ENCODE measurements at places on chromosomes 2 and 18.
A peak's percentile ranks its signal among the peaks of the same experiment; 100 is the strongest.

GRCh38 chr18:76979111-76979751, 153.4 kb downstream of the MBP start:
- DNase-seq, result no peak

DNA sequence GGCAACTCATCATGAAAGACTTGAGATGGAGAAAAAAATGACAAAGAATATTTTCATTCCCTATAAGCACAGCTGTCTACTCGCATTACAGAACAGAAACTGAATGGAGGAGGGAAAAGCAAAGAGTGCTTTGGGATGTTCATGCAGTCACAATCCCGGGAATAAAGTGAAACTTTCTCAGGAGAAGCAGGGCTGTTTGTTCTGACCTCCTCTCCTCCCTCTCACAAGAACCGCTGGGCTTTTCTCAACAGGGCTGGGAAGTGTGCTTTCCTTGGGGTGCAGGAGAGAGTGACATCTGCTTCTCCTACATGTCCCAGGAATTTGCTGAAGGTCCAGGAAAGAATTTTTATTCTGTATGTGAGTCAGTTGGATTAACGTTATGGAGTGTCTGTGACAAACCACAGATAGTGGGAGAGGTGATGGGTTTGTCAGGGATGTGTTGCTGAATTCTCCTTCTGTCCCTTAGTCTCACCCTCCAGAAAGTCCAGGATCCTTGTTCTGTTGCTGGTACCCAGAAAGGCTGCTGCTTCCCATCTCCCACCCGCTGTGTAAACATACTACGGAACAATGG, 125.6 kb downstream of the HRH4 start:
- no peak for DNase-seq

DNA sequence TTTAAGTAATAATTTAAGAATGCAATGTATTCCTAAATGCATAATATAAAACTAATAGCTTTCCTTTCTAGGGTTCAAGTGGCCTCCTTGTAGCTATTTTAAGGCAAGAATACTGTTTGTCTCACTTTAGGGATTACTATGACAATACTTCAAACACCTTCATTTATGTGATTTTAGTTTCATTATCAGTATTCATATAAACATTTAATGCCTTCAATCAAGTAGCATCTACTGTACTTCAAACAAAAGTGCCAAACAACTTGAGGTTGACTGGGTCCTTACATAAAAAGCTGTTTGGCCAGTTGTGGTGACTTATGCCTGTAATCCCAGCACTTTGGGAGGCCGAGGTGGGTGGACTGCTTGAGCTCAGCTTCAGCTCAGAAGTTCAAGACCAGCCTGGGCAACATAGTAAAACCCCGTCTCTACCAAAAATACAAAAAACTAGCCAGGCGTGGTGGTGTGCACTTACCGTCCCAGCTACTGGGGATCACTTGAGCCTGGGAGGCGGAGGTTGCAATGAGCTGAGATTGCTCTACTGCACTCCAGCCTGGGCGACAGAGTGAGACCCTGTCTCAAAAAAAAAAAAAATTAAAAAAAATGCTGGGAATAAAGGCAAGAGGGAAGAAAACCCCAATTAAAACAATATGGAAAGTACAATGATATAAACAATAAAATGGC, 9.3 kb downstream of the MEX3C start:
- DNase-seq, result no peak

DNA sequence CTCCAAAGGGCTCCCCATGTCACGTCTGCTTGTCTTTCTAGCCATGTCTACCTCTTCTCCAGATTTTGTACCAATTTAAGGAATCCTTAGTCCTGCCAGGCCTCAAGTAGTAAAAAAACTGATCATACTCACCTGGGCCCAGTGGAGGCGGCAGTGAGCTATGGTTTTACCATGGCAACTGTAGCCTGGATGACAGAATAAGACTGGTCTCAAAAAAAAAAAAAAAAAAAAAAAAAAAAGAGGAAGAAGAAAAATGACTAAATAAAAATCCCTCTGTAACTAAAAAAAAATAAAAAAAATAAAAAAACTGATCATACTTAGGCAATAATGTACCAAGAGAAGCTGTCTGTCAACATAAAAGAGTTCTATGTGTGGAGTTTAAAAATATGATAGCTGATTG, 221.6 kb downstream of the NR4A2 start:
- peak; percentile 21 for DNase-seq

GRCh38 chr2:190185380-190185779, 122.9 kb upstream of the MSTN start:
- no peak for DNase-seq

- no peak for DNase-seq
Observed at GRCh38 chr2:172095146-172095904, 7.4 kb downstream of the DLX2 start.

- DNase-seq, result no peak
Observed at GRCh38 chr2:236083934-236084333, 84.3 kb downstream of the GBX2 start.

GRCh38 chr2:169189132-169189531, 119.8 kb downstream of the DHRS9 start:
- no peak for DNase-seq

GRCh38 chr2:105866216-105867185, 121.8 kb downstream of the NCK2 start:
- no peak for DNase-seq

DNA sequence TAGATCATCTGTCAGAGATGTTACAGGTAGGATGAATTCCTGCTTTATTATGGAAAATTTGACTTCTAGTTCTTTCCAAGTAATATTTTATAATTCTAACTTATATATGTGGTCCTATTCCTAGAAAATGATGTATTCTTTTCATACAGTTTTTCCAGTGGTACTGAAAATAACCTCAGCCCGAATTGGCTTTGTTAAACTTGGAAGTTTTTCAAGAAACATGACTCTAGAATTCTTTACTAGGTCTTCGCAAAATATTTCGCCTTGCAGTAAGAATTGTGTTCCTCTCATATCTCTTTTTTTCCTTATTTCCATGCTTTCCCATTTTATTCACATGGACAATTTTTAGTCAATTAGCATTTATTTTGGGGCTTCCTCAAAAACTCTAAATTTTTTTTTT, 60.5 kb downstream of the BMPR2 start:
- DNase-seq, result no peak

- no peak for DNase-seq
Observed at GRCh38 chr2:188364033-188364630, 72.5 kb downstream of the GULP1 start.

DNA sequence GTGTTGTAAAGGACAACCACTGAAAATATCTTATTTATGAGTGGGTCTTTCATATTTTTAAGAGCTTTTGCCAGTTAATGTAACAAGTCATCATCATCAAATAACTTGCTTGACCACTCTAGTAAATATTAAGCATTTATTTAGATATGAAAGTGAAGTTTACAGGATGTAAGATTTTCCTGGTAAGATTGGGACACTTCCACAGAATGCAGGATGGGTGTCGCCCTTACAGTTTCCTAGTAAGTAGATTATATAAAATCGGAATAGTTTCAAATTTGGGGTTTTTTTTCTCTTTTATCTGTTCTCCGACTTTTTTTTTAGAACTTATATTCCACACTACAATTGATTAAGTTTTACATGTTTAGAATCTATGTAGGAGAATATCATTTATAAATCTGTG, 14.8 kb upstream of the SLC40A1 start:
- DNase-seq, result no peak

DNA sequence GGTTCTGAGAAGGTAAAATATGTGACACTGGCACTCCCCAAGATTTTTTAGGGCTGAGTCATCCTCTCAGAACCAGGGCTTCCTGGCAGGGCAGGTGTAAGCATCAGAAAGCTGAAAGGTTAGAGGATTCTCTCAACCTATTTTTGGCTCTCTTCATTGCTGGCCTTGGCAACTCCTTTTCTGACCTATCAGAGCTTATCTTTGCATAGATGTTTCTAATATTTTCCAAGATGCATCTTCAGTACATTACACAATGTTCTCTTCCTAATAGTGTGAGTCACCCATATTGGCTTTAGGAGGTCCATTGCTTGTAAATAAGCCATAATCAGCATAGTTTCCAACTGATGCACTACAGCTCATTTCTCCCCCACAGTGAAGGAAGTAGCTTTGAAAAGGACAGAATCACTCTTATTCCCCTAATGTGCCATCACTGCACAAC, 2008.4 kb upstream of the PIK3C3 start:
- DNase-seq, result no peak

GRCh38 chr2:85213901-85214512, 80.8 kb downstream of the TCF7L1 start:
- no peak for DNase-seq

GRCh38 chr2:202172439-202173211, 65.8 kb downstream of the SUMO1 start:
- DNase-seq, result peak; percentile 38

GRCh38 chr2:128486640-128487375, 168.1 kb upstream of the HS6ST1 start:
- no peak for DNase-seq

- DNase-seq, result no peak
Observed at GRCh38 chr18:23650968-23651927, 11.5 kb downstream of the ANKRD29 start.

- DNase-seq, result no peak
Observed at GRCh38 chr2:9538000-9538507, 17.6 kb downstream of the ADAM17 start.
